Osteocyte (in vitro differentiated cells): ENCODE measurements at places on chromosomes 13 and 19.

DNA sequence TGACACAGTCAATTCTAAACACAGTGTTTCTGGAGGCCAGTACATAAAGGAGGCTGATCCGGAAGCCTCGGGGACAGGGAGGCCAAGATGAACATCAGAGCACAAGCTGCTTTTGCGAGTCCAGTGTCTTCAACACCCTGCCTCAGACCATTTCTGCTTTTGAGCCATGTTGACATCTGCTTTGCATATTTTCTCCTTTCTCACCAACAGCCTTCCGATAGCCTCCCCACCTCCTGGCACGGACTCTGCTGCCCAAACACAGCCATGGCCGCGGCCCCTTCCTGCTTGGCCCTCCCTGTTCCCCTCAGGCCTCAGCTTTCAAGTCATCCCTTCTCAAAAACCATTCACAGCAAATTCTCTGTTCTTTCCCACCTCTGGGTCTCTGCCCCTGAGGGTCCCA lies 3.6 kb downstream of the LRRC25 start:
- DNase-seq, result no peak

- no peak for DNase-seq
Observed at GRCh38 chr13:52936806-52937205, 88.4 kb upstream of the PCDH8 start.

DNA sequence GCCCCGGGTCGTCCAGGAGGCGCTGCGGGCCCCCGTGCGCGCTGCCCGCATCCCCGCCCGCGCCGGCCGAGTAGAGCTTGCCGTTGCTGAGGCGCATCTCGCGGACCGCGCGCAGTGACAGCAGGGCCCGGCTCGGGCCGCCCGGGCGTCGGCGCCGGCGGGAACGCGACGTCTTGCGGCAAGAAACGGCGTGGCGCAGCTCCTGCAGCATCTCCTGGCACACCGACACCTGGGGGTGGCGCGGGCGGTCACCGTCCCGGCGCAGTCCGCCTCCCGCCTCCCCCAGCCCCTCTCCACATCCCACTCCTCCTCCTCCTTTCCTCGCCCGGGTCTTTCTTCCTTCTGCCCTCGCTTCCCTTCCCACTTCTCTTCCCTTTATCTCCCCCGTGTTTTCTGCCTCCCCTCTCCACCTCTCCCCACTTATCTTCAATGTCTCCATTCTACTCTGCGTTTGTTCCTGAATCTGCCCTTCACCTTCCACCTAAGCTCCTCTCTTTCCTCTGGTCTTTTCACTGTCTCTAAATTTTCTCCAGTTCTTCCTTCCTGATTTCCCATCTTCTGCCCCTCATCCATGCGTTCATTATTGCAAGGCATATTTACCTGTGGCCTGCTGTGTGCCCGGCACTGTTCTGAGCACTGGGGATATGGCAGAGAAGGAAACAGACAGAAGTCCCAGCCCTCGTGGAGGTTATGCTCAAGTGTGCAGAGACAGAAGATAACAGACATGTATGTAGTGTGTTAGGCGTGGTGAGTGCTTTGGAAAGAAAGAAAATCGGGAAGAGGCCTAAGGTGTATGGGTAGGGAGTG lies 5.2 kb upstream of the ATP1A3 start:
- DNase-seq, result no peak

GRCh38 chr13:34145061-34145460 lies 327.1 kb downstream of the RFC3 start:
- DNase-seq, result no peak

DNA sequence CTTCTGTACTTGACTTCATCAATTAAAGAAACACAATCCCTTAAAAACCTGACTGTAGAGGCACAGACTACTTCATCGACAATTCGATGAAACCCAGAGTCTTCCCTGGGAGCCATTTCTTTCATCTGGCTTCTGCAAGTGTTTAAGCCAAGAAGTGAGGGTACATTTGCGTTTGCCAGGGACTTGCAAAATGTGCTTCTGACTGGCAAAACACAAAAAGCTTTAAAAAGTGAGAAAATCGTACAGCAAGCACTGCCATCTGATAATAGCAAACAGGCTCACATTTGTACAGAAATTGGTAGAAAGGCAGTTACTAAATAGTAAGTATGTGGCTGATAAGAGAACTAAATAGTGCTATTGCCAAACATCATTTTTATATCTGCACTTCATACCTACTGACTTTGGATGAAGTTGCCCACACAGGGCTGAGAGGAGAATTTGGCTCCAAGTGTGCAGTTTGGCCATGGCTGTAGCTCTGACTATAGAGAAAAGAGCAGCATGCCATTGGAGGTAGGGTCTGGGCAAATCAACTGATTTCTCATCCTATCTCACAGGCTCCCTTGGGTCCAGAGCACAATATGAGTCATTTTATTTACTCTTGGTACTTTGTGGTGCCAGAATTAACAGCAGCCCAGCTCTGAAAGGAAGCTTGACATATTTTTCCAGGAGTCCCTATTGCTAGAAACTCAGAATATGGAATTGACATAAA lies 358.1 kb downstream of the OXGR1 start:
- DNase-seq, result no peak

GRCh38 chr19:50844296-50844935 lies 10.3 kb upstream of the KLK3 start:
- no peak for DNase-seq

- no peak for DNase-seq
Observed at GRCh38 chr19:35223084-35223790, 5.3 kb downstream of the FAM187B start.

DNA sequence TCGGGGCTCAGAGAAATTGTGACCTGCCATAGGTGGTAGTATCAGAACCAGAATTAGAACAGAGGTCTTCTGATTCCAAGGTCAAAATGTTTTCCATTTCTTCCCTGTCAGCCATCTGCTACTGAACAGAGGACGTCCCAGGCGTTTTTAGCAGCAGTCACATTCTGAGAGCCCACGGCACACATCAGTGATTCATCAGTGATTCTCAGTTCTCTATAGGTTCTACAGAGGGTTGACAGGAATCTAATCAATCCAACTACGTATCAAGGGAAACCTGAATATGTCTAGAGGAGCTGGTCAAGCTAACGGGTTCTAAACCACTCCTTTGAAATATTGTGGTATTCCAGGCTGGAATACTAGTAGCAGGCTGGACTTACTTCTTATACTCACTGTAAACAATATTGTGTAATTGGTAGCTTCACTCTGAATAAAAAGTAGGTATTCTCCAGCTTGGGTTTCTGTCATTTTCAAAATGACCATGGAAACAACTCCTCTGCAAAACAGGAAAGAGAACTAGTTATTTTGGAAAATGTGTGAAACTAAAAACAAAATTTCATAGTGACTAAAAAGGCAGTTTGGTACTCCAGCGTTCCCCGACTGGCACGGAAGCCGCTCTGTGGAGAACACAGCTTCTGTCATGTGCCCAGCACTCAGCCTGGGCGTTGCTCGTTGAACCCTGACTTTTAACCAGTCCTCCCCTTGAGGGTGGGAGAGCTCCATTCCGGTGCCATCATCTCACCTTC lies 43.2 kb downstream of the FLT3 start:
- no peak for DNase-seq

- DNase-seq, result no peak
Observed at GRCh38 chr13:30905932-30906383, at the start of gene MEDAG. Gene MEDAG (plus strand): TSS chr13:30906271. CDS start chr13:30906516, 245 bp downstream.

- DNase-seq, result no peak
Observed at GRCh38 chr19:48330012-48330681, 4.8 kb downstream of the EMP3 start.

- no peak for DNase-seq
Observed at GRCh38 chr13:77896977-77897376, 21.7 kb downstream of the EDNRB start.

- DNase-seq, result no peak
Observed at GRCh38 chr13:76820759-76821158, 65.4 kb downstream of the KCTD12 start.

DNA sequence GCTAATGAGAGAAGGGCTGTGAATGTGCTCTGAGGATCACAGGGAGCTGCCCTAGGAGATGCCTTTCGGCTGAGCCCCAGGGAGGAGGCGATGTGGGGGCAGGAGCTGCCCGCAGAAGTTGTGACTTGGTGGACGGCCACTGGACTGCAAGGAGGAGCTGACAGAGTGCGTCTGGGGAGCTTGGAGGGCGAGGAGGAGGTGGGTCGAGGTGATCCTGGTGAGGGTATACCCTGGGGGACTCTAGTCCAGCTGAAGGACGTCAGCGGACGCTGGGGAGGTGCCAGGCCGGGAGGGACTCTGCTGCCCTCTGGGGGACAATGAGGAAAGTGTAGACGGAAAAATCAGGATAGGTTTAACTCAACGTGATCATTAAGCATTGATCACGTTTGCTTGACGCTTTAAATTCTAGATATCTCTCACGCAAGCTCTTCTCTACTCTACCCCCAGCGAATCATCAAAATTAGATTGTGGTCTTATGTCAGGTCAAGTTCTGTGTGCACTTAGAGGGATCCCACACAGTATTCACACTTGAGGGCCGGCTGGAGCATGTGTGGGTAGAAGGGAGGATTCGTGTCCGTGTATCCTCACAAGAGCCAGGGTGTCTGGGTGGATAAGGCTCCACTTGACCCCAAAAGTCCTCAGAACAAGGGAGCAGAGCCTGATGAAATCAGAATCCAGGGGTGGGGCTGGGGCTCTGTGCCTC lies 3.3 kb upstream of the CEACAM7 start:
- DNase-seq, result no peak

DNA sequence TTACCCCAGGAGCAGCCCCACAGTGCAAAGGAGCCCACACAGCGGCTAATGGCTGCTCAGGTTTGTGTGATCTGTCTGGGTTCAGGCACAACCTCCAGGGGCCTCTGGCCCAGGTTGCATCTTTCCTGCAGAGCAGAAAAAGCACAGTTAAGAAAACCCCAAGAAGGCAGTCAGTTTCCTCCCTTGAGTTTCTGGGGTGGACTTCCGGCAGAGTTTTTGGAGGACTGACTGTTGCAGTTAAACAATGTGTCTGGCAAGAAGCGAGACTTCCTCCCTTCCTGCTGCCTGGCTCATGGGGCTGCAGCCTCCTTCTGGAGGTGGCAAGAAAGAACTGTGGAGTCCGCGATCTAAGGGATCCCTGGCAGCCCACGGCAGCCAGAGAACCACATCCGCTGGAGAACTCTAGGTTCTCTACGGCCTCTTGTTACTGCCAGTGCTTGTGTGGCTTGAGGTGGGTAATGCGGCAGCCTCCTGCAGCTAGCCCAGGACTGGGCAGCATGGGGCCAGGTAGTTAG lies 114.4 kb downstream of the ZDHHC20 start:
- DNase-seq, result no peak

- peak; percentile 51 for DNase-seq
Observed at GRCh38 chr13:113559061-113559460, 25.5 kb upstream of the TFDP1 start.

DNA sequence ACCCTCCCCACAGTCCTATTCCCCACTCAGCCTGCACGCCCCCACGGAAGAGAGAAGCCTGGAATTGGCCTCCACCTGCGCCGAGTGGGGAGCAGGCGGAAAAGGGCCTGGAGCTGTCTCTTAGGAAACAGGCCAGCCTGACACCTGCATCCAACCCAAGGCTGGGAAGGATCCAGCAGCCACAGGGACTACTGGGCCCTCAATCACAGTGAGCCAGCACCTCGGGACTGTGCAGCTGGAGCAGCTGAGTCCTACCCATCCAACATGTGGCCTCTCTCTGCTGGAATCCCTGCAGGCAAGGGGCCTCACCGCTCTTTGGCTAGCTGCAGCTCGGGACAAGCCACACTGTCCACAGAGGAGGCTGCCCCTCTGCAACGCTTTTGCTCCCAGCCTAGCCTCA lies 8.3 kb upstream of the EPHX3 start:
- DNase-seq, result no peak

- no peak for DNase-seq
Observed at GRCh38 chr19:19269952-19270694, 3.0 kb downstream of the TM6SF2 start.

- no peak for DNase-seq
Observed at GRCh38 chr19:49151267-49152118, 3.7 kb downstream of the HRC start.
